ENCODE measurements at places on chromosomes 3 and 15.

- DNase-seq = no peak
Observed at GRCh38 chr15:49075881-49076280, 29.6 kb upstream of the SECISBP2L start.

DNA sequence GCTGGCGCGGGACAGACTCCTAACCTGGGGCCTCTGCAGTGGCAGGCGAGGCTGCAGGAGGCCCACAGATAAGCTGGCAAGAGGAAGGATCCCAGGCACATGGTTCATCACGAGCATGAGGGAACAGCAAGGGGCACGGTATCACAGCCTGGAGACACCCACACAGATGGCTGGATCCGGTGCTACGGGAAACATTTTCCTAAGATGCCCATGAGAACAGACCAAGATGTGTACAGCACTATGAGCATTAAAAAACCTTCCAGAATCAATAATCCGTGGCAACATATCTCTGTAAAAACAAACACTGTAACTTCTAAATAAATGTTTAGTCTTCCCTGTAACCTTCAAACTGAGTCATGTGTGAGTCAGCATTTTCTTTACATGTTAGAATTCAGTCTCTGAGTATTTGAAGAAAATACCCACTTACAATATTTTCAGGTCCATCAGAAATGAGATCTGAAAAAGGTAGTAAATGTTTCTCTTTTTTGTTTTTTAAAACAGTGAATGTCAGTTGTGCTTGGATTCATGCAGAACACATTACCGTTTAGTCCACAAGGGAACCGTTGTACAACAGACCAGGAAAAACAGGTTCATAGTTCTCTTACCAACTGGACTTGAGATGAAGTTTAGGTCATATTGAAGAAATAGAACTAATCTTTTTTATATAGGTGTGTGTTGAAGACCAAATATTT is 75.9 kb downstream of the BOC start:
- peak; percentile 65 for DNase-seq

- DNase-seq = peak; percentile 91
Observed at GRCh38 chr3:132543011-132543739, 53.9 kb upstream of the ACKR4 start.

DNA sequence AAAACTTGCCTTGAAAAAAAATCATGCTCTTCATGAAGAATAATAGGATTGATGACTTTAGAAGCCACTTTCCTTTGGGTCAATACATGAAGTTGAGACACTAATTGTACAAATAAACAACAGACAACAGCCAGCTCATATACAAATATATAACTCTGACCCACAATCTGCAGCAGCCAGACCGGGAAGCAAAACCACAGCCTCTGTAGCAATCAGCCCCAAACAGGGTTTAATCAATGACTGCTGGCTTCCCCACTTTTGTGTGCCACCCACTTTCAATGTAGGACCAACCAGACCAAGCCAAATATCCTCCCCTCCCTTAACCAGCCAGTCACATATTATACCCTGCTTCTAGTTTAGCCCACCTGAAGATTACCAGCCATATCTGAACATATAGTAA is 39.0 kb downstream of the IFT57 start:
- no peak for DNase-seq

DNA sequence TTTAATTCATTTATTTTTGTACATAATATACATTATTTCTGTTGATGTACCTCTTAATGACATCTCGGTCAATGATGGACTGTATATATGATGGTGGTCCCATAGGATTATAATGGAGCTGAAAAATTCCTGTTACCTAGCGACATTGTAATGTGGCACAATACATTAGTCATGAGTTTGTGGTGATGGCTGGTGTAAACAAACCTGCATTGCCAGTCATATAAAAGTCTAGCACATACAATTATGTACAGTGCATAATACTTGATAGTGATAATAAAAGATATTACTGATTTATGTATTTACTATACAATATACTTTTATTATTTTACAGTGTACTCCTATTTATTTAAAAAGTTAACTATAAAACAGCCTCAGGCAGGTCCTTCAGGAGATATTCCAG is 15.1 kb downstream of the TTC14 start:
- DNase-seq = no peak

DNA sequence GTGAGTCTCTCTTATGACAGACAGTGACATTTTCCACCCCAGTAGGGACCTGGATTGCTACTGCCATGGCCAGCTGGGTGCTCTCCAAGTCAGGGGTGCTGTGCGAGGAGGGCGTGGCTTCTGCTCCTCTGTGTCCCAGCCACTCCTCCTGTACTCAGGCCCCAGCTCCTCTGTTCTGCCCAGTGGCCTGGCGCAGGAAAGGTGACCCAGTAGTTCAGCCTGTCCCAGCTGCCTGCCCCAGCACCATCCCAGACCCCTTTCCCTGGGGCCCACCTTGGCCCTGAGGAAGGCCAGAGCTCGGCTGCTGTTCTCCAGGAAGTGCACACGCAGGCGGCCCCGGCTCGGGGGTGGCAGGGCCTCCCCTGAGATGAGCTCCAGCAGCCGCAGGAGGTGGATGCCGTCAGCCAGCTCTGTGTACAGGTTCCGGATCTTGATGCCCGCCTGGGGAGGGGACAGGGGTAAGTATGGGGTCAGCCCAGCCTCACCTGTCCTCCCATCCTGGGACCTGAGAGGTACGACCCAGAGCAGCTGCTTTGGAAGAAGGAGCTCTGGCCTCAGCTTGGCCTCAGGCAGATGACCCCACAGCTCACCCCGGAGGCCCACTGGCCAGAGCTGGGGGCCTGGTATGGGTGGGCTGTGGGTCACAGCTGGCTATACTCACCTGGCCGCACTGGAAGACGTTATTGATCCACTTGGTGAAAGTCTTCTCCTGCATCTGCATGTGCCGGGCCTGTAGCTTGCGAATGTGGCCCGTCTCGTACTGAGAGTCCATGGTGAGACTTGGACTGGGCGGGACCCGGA is 1.0 kb downstream of the SPTBN5 start:
- no peak for DNase-seq

- DNase-seq = no peak
Observed at GRCh38 chr15:29774900-29775299, 47.4 kb downstream of the TJP1 start.

GRCh38 chr15:58898150-58898680 is 35.3 kb downstream of the SLTM start:
- DNase-seq = no peak

Data from muscle of leg (tissue), 16 donors.